ENCODE measurements at places on chromosomes 6 and 20.

GRCh38 chr6:2229742-2230141 lies 15.7 kb downstream of the GMDS start:
- DNase-seq: no peak

DNA sequence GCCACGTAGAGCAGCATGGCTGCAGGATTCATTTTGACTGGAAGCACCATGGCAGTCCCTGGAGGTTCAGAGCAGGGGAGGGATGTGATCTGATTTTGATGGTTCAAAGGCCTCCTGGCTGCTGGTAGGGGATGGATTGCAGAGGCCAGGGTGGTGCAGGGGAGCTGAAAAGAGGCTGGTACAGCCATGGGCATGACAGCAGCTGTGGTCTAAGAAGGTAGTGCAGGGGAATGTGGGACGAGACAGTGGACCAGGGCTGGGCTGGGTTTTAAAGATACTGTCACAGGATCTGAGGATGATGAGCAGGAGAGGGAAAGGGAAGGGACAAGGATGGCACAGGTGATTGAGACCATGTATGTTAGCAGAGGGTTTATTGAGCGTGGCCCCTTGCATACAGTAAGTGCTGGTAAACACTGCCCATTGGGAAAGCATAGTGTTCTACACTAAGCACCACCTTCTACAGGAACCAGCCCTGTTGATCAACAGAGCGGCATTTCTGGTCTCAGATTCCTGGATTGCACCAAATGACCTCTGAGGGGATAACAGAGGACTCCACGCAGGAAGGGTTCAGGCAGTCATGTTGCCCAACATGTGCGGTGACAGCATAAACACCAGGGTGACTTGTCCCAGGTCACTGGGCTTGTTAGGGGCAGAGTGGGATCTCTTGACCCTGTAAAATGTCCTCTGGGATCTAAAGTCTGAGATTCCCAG lies 14.5 kb upstream of the SIRPA start:
- no peak for DNase-seq

- DNase-seq: no peak
Observed at GRCh38 chr20:45850238-45850637, 7.0 kb downstream of the ACOT8 start.

DNA sequence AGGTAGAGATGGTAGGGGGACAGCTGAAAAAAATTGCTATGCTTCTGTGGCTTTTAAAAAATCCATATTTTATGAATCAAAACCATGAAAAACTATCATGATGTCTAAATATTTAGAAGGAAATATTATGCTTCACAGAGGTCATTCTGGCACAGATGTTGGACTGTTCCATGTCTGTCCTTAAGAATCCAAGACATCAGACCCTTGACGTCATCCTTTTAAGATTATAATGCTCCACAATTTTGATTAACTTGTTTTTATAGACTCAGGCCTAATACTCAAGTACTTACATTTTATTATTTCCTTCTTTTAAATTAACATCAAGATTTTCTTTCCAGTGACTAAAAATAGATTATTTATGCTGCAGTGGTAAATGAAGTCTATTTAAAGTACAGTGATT lies 29.7 kb downstream of the FILIP1 start:
- DNase-seq: no peak

DNA sequence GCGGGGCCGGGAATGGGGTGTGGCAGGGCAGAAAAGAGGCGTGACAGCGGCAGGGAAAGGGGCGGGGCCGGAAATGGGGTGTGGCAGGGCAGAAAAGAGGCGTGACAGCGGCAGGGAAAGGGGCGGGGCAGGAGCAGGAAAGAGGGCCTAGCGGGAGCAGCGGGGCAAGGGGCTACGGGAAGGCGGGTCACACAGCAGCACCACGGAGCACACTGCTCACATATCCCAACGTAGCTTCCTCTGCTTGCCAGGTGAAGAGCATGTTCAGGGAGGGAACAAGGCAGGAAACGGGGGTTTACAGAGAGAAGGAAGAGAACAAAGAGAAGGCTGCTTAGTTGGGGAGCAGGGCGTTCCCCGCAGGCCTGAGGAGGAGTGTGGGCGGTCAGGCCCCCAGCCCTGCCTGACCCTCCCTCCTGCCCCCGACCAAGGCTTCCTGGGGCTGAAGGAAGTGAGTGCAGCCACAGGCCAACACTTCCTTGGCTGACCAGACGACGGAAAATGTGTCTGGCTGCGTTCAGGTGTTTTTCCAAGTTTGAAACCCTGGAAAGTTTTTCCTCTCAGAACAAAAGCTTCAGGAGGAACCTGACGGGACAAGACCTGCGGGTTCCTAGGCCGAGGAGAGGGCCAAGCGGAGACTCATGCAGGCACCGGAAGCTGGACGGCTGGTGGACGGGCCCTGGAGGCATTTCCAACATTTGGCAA lies 13.8 kb downstream of the UCKL1 start:
- peak; percentile 6 for DNase-seq

DNA sequence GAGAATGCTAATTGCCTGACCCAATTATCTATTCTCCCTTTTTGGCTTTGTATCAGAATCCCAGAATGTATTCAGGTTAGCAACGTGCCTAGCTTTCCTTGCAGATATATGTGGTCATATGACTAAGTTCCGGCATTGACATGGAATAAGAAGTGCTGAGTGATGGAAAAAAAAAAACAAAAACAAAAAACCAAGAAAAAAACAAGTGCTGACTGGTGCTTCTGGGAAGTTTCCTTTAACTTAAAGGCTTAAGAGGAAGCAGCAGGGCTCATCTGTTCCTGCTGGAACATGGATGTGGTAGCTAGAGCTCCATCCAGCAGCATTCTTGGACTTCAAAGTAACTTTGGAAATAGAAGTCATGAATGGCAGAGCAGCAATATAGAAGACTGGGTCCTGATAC lies 10.4 kb upstream of the RPF2 start:
- no peak for DNase-seq

DNA sequence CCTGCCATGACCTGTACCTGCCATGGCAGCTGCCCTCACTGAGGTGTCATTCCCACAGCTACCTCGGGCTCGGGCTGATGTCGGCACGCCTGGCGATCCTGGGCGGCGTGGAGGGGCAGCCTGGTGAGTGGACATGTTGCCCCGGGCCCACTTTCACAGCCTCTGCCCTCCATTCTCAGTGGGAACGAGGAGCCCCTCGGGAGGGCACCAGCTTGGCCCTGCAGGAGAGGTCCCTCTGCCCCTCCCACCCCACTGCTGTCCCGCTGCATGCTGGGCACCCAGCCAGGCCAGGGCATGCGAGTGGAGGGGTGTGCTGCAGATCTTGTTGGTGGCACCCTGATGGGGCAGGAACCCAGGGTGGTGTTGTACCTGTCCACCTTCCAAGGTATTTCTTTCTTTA lies 23.0 kb downstream of the ENTPD6 start:
- DNase-seq: no peak

- DNase-seq: no peak
Observed at GRCh38 chr6:2526766-2527165, 224.0 kb downstream of the MYLK4 start.

GRCh38 chr6:106117579-106117978 lies 31.4 kb downstream of the PRDM1 start:
- no peak for DNase-seq

- peak; percentile 12 for DNase-seq
Observed at GRCh38 chr6:158647501-158647900, 2.4 kb upstream of the SYTL3 start.

DNA sequence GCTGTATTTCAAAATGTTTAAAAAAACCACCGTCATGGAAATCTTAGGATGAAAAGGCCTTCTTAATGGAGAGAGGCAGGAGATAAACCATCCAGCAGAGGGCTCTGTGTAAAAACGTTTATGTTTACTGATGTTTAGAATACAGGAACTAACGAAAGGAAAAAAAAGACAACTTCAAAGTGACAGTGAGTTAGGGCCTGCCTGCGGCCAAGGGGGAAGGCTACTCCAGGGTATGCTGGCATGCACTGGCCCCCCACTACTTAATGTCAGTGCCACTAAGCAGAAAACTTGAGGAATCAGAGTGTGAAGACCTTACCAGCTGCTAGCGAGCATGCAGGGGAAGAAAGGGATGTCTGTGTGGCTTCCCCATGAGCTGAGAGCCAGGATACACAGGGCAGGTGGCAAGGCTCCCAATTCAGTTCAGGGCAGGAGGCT lies 47.7 kb downstream of the AKAP7 start:
- peak; percentile 7 for DNase-seq

DNA sequence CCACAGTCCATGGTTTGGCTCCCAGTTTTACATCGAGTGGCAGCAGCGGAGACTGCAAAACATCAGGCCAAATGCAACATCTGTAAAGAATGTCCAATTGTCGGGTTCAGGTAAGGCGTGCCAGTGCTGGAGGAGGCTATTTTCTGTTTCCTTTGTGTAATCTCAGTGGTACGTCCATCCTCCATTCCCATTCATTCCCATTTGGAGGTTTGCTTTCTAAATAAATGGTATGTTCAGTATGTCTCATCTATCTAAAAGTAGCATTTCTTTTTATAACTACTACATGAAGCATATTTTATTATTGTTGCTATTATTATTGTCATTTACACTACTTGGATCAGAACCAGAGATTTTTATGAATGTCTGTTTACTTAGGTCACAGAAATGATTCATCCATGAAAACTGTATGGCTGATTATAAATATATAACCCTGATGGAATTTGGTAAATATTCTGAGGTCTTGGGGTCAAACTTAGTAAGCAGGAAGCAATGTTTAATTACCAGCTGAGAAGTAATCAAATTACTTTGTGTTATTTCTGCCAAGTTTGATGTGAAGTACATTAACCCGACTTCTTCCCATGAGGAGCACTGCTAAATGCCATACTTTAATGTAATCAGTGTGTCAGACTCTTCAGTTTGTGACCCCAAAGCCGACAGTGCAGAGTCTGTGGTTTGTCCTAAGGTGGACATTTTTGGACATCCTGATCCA lies 512.9 kb downstream of the UTRN start:
- DNase-seq: no peak

- DNase-seq: no peak
Observed at GRCh38 chr6:22899426-22899825, 330.1 kb downstream of the HDGFL1 start.

DNA sequence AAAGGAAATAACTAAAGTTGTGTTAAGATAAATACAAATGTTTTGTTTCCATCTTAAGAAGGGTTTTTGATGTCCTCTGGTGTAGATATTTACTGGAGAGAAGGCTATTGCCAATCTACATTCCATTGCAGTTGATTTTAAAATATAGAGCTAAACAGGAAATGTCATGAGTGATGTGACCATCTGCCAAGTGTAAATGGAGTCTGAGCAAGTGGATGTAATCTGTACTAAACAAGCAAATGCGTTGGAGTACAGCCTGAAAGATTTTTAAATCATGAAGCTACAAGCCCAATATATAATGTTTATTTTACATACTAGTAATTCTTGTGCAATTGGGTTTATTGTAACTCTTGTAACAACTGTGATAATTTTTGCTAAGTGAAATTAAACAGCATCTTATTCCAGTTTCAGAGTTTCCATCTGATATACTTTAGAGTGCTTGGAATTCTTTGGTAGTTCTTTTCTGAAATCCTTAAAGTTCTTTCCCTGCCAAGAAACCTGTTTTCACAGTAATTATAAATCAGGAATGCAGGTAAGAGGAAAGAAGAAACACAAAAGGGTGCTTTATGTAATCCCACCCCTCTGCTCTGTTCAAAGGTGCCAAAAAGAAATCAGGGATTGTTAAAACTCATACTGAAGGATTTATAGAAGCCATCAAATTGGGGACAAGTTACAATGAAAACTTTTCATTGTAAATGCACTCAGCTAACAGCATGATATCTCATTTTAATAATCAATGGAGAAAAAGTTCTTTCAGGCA lies 47.2 kb upstream of the FLRT3 start:
- no peak for DNase-seq

DNA sequence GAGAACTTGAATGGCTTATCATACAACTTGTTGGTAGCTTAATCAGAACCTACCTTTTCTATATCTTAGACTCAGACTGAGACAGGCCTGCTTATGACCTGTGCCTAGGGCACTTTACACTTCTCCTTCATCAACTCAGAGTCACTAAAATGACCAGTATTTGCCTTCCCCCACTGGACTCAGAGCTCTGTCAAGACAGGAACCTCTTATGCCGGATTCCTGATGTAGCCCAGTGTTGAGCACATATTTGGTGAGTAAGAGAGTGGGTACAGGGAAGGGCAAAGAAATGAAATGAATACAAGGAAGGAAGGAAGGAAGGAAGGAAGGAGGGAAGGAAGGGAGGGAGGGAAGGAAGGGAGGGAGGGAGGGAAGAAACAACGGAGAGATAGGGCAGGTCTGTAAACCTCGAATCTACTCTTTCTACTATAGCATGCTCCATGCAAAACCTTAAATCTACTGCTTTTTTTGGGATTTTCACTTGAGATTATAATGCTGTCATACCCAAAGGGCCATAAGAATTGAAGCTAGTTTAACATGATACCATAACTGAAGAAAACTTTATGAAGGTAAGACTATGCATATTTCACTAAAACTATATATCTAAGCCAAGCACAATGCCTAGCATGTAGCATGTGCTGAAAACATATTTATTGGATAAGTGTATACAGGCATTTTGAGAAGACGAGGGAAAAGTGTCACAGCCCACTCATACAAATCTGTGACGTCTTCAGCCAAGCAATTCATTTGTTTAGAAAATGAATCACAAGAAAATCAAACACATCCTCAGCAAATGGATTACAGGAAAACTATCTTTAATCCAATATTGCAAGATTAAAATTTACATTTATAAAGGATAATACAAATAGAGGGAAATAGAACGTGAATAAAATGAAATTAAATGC lies 89.9 kb downstream of the RFX6 start:
- no peak for DNase-seq

GRCh38 chr20:52279706-52280105 lies 88.1 kb upstream of the ZFP64 start:
- no peak for DNase-seq

DNA sequence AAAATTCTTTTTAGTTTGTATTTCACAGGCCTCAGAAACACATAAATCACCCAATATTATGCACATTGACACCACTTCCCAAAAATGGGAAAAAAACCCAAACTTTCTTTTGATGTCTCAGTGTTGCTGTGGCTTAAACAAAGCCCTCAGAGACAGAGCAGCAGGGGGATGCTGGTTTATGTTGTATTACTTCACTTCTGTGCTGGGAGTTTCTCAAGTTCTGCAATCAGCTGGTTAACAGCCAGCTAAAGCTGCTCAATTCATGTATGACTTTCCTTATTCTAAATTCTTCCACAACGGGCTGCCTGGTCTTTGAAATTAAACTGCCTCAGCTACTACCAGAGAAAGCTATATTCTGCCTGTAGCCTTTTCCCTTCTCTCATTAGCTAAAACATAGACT lies 5.6 kb downstream of the FILIP1 start:
- no peak for DNase-seq

- no peak for DNase-seq
Observed at GRCh38 chr6:35474131-35474941, 6.1 kb downstream of the RPL10A start.

- DNase-seq: no peak
Observed at GRCh38 chr6:6688951-6689350, 100.4 kb downstream of the LY86 start.
